ENCODE measurements at places on chromosomes 11 and 22.

DNA sequence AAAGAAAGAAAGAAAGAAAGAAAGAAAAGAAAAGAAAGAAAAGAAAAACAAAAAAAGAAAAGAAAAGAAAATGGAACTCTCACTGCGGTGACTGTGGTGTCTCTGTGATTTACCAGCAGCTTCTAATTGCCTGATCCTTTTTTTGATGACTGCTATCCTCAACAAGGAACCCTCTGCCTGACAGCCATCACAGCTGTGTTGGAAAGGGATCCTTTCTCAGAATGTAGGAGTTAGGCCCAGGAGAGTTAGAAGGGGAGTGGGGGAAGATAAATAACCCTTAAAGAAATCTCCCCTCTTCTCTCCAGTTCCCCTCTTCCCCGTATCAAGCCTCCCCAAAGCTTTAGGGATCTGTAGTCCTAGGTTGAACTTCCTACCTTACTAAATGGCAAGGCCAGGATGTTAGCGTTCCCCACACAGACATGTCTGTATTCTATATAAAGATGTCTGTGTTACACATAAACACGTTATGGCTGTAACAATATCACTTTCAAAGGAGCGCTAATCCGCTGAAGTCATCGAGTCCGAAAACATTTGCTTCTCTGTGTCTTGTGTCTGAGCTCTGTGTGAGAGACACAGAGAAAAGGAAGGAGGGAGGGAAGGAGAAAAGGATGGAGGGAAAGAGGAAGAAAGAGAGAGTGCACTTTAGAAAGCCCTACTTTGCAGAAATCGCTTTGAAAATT lies 26.8 kb upstream of the WT1 start:
- DNase-seq: no peak

DNA sequence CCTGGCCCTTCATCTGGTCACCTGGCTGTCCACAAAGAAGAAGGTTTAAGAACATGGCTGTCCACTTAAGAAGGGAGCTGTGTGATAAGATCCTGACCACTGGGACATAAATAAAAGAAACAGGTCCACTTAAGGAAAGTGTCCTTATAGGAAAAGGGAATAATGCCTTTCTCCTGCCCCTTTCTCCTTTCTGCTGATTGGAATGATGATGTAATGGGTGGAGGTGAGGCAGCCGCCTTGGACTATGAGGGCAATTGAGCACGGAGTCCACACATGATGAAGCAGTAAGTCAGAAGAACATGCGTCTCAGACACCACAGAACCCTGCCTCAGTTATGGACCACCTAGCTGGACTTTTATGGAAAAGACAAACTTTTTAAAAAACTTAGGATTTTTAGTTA lies 401.1 kb downstream of the SHANK2 start:
- DNase-seq: no peak

DNA sequence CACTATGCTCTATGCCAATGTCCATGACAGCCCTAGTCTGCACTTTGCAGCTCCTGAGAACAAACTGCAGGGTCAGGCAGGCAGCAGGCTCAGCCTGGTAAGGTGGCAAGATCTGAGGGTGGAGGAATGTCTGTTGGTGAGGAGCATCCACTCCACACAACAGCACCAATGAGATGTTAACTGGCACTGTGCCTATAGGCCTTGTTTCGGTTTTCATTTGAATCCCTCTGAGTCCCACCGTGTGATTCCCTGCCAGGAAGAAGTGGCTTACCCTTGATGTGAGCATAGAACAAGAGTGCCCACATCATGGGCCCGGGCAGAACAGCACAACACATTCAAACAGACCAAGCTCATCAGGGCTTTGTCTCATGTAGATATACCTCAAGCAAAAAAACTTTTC lies 44.1 kb upstream of the CHRM4 start:
- no peak for DNase-seq

- DNase-seq: no peak
Observed at GRCh38 chr11:35103366-35104208, 35.4 kb upstream of the CD44 start.

DNA sequence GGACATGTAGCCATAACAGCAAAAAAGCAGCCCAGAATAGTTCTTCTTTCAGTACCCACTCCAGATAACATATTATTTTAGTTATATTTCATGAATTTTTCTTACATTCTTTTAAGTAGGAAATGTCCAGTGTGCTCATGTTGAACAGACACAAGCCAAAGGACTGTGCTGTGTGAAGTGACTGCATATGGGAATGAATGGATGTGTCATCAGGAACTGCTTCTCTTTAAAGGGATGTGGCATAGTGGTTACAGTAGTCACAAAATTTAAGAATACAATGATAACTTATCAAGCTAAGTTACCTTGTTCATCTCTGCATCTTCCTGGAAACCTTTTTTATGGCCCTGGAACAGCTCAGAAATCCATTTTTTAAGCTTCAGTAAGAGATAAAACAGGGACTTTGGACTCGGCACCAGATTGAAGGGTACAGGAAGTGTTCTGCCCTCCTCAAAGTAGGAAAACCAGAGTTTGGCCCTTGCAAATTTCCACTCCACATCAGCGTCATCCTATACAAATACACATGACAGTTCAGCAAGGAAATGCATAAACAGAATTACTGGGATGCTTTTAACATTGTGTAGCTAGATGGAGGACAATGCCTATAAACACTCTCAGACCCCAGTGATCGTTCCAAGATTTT lies 112.8 kb downstream of the TRPC6 start:
- DNase-seq: no peak

DNA sequence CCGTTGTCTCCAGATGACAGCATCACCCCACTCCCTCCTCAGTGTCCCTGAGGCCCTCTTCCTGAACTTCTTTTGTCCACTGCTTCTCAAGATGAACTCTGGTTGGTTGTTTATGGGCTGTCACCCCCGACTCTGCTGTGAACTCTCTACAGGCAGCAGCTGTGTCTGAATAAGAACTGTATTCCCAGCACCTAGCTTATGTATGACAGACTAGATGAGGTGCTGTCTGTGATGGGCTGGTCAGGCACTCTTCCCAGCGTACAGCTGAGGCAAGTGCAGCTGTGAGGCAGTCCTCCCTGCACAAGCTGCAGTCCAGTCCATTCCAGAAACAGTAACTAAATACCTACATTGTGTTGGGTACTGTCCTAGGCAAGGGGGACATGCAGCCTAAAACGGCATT lies 111.4 kb upstream of the PITPNB start:
- DNase-seq: no peak

DNA sequence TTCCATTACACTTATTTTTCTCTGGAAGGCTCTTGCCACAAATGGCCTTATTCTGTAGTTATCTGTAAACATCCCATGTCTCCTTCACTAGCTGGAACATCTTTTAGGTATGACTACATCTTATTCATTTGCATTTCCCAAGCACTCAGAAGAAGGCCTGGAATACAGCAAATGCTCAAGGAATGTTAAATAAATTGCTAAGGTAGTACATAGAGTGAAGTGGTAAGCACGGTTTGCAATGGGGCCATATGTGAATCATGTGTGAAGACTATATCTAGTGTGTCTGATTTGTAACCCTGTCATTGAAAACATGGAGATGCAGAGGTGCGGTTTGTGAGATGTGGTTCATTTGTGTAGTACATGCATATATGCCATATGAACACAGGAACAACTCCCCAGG lies 33.5 kb downstream of the GDPD4 start:
- no peak for DNase-seq

- DNase-seq: no peak
Observed at GRCh38 chr11:16966930-16967671, 47.1 kb downstream of the PLEKHA7 start.

- no peak for DNase-seq
Observed at GRCh38 chr11:17378655-17379054, 9.8 kb downstream of the KCNJ11 start.

DNA sequence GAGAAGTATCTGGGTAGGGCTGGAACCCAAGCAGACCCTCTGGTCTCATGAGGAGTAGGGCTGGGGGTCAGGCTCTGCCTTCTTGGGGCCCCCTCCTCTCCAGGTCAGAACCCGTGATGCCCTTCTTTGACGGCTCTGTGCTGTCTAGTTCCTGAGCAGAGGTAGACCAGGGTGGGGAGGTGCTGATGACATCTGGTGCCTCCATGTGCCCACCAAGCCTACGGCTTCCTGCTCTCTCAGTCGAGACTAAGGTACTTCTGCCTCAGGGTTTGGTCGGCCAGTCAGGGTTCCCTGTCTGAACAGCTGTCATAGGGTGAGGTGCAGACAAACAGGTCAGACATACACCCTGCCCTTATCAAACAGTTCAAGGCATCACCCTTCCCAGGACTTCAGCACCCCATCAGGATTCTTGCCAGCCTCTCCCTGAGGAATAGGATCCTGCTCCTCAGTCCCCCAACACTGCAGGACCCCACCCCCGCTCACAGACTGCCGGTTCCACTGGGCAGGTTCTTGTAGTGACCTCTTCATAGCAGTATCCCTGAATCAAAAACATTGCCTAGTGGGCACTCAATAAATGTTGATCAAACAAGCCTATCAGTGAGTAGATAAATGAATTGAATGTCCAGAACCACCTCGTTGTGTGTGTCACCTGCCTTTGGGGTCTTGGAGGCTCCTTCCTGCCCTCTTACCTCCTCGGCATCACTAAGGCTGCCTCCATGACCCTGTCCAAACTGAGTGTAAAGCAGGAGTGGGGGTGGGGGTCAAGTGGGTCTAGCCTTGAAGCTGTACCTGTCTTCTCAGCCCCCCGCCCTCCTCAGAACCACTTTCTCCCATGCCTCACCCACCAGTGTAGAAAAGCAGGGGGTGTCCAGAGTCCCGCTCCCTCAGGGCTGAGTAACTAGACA lies 158.2 kb downstream of the BUD13 start:
- no peak for DNase-seq

GRCh38 chr11:87256694-87257340 lies 219.1 kb downstream of the TMEM135 start:
- no peak for DNase-seq

GRCh38 chr11:117620086-117620485 lies 176.9 kb downstream of the DSCAML1 start:
- no peak for DNase-seq

GRCh38 chr22:29524442-29525191 lies 28.9 kb downstream of the THOC5 start:
- no peak for DNase-seq

- no peak for DNase-seq
Observed at GRCh38 chr22:21858025-21858764, 9.2 kb downstream of the MAPK1 start.

DNA sequence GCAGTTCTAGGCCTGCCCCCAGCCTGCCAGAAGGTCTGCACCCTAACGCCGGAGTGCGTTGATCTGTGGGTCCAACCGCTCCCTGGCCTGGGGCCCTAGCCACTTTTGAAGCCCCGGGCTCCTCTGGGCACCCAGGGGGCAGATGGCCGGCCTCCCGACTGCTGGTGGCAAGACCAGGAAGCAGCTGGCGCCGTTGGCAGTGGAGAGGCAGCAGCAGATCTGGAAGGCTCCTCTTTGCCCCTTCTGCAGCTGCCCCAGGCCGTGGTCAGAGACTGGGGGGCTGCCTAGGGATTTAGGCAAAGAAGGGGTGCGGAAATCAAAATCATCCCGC lies 445 bp upstream of the VWCE start:
- DNase-seq: no peak

DNA sequence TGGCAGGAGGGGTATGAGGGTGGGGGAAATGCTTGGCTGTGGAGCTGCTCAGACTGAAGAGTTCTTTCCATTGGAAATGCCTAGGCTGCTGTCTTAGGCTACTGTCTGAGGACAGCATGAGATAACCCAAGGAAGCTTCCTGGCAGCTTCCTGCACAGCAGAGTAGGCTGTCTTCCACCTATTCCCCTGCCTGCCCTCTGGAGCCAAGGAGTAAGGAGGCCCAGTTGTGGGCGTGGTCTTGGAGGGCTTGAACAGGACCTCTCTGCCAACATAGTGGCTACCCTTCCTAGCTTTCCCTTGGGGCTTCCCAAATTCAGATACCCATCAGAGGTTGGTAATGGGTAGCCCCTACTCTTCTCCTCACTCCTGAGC lies 25.9 kb downstream of the PHLDB1 start:
- DNase-seq: no peak

- no peak for DNase-seq
Observed at GRCh38 chr11:95699631-95700470, 89.7 kb downstream of the FAM76B start.

DNA sequence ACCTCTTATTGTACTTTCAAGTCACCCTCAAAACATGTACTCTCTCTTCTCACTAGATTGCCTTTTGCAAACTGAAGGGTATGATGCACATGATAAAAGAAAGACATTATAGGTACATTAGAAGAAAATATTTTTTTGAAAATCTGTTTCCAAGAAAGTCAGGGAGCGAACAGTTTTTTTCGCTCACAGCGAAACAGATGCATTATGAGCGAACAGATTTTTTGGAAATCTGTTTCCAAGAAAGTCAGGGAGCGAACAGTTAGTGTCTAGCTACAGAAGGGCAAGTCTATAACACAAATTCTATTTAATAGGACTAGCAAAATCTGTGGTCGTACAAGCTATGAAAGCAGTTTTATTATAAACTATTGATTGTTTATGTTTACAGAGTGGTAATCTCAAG lies 296.2 kb upstream of the ANO3 start:
- DNase-seq: no peak

- DNase-seq: no peak
Observed at GRCh38 chr11:95487391-95487790, 256.4 kb upstream of the SESN3 start.

DNA sequence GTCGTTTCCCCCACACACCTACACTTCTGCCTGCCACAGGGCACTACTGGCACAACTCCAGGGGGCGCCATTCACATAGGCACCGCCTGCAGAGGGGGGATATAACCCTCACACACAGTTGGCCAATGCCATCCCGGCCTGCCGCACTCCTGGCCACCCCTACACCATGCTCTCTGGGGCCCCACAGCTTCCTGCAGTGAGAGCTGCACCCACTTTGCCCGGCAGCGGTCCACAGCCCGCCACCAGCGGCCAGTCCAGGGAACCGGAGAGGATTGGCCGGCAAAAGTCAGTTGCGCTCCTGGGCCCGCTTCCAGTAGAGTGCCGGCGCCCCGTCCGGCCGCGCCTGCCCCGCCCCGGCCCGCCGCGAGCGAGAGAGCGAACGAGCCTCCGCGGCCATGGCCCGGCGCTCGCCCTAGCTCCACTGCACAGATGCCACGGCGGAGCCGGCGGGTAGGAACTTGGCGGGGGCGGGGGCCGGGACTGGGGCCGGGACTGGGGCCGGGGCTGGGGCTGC lies 25.6 kb upstream of the SUSD2 start:
- peak; percentile 56 for DNase-seq

- DNase-seq: no peak
Observed at GRCh38 chr11:114180301-114181055, 115.7 kb upstream of the NNMT start.
